ENCODE measurements at places on chromosomes 5 and 9.

DNA sequence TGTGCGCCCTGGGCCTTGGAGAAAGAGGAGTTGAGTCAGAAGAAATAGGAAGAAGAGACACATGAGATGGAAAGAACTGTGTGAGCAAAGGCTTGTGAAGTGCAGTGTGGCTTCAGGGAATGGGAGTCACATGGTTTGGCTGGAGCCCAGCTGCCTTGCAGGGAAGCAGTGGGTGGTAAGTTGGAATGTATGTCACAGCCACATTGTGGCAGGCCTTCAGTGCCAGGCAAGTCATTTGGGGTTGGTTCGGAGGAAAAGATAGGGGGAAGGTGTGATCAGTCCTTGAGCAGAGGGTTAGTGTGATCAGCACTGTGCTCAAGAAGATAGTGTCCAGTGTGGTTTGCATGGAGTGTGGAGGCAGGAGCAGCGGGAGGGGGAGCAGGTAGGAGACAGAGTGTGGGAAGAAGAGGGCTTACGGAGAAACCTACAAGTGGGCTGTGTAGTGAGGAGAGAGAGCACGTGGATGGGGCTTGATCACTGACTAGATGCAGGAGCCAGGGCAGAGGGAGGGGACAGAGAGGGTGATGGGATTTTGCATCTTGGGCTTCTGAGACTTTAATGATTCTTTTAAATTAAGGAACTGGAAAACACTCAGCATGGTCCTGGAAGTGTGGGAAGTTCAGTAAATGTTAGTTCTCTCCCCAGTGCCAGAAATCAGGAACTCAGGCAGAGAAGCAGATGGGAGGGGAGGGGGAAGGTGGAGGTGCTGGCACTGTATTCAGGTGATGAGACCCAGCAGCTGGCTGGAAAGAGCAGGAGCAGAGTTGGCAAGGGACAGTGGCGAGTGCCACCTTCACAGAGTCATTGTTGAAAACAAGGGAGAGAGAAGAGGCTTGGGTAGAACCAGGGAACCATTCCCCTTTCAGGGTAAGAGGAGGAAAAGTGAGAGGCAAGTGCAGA is 46.6 kb downstream of the ARHGAP26 start:
- peak; percentile 58 for DNase-seq

- no peak for DNase-seq
Observed at GRCh38 chr9:14057368-14058324, 256.3 kb downstream of the NFIB start.

DNA sequence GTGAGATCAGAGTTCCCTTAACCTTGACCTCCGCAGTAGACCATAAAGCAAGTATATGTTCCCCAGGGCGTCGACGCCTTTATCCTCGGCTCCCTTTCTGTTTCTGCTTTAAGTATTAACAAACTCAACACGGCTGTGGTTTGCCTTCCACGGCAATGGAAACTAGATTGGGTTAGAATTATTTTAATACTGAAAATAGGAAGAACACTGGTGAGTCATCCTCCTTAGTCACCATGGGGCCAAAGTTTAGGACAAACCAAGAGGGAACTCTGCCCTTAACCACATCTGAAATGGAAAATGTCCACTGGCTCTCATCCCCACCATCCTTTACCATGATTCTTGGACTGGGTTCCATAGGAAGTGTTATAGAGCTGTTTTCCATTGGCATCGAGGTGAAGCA is 386.1 kb downstream of the ACTL7B start:
- peak; percentile 68 for DNase-seq

DNA sequence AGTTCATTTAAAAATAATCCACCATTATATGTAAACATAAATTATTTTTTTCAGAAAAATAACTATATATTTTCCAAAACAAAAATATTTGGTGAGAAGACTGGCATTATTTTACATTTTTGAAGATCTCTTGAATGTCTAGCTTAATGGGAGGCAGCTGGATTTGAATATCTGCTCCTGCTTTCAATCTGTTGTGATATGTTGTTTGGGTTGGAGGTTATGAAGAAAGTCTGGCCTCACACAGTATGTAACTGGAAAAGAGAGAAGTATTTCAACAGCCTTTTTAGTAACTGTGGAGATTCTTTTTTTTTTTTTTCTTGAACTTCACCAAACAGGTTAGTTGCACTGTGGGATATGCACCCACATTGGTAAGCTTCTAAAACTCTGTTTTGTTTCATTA is 84.7 kb upstream of the SLIT3 start:
- no peak for DNase-seq

DNA sequence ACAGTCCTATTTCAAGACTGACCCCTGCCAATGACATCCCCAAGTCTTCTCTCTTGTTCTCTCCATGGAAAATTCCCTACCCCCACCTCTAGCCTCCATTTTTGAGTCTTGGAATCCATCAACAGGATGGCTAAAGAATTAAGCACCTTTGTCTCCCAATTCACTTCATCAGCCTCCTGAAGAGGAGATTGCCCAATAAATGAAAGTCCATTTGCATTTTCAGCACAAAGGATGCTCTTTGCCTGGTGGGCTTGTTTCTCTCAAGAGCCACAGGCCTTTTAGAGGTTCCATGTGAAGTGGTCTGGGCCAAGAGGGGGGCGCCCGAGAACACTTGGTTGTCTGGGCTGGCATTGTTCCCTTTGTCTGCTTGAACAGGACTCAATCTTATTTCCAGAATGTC is 12.6 kb downstream of the HSD17B3 start:
- no peak for DNase-seq

DNA sequence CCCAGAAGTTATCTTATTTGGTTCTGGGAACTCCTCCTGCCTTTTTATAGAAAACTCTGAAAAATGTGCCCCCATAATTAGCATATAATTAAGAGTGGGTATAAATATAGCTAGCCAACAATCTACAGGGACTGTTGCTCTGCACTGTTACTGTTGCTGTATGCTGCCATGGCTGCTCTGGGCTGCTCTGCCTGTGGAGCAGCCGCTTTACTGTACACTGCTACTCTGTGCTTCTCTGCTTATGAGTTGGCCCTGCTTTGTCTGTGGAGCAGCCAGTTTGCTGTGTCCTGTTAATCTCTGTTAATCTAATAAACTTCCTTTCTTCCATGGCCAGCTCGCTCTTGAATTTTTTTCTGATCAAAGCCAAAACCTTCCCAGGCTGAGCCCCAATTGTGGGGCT is 2244.0 kb upstream of the ACO1 start:
- DNase-seq = no peak

DNA sequence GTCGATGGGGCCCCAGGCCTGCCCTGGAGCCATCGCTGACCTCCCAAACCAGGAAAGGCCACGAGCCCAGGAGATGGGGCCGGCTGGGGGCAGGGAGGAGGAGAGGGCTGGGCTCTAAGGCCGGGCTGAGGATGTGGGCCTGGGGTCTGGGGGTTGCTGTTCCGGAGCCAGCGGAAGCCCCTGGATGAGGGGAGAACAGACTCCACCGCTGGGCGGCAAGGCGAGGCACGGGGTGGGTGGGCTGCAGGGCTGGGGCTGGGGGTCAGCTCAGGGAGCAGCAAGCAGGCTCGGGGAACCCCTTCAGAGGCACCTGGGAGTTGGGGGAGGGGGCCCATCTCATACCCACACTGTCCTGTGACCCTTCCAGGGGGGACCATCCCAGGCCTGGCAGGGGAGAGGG is 11.7 kb downstream of the LCN12 start:
- DNase-seq = no peak

- DNase-seq = no peak
Observed at GRCh38 chr5:127343313-127343712, 52.7 kb downstream of the MEGF10 start.

GRCh38 chr9:127293767-127294166 is 29.2 kb downstream of the GARNL3 start:
- DNase-seq = no peak

DNA sequence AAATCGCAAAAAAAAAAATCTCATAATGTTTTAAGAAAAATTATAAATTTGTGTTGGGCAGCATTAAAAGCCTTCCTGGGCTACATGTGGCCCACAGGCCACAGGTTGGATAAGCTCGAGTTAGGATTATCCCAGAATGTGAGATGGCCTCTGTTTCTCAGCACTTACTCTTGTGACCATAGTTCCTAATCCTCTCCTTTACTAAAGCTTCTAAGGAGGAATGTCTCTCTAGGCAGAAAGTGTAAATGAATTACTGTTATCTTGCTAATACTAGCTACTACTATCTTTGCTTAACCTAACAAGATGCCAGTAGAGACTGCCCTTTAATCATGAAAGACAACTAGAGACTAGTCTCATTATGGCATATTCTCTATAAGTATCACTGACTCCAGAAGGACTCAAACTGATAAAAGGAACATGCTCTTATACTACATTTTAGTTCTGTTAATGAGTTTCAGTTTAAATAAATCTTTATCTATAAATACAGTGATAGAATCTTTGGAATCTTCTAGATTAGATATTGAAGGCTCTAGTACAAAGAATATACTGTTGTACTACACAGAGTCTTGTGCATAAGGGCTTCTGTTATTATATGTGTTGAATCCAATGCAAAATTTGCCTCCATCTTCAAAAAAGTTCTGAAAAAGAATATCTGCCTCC is 13.8 kb downstream of the INVS start:
- no peak for DNase-seq

DNA sequence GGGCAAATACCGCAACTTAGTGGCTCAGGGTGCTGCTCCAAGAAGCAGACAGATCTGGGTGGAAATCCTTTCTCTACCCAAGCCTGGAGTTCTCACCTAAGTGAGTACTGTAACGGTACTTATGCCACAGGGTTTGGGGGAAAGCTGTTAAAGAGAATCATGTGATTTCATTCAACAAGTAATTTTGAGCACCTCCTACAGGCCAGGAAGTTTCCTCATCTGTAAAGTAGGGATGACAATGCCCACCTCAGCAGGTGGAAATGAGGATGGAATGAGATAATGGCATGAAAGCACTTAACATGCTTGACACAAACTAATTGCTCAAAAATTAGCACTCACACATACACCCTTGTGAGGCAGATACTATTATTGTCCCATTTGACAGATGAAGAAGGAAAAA is 114.1 kb downstream of the JAKMIP2 start:
- no peak for DNase-seq

GRCh38 chr9:36949466-36949865 is 84.6 kb downstream of the PAX5 start:
- no peak for DNase-seq

DNA sequence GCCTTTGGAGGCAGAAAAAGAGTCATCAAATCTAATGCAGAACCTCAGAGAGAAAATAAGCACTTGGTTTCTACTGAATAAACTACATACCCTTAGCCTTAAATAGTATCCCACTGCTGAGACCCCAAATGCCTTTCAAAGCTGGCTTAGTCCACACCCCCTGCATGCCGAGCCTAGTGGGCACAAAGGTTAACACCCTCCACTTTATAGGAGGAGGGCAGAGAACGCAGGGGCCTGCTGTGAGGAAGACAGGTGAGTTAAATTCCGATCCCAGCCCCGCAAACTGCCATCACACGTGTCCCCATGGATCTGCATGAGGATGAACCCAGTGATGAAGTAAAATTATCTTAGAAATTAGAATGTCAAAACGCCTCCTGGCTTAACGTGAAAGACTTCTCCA is 19.5 kb upstream of the HSD17B3 start:
- DNase-seq = no peak

DNA sequence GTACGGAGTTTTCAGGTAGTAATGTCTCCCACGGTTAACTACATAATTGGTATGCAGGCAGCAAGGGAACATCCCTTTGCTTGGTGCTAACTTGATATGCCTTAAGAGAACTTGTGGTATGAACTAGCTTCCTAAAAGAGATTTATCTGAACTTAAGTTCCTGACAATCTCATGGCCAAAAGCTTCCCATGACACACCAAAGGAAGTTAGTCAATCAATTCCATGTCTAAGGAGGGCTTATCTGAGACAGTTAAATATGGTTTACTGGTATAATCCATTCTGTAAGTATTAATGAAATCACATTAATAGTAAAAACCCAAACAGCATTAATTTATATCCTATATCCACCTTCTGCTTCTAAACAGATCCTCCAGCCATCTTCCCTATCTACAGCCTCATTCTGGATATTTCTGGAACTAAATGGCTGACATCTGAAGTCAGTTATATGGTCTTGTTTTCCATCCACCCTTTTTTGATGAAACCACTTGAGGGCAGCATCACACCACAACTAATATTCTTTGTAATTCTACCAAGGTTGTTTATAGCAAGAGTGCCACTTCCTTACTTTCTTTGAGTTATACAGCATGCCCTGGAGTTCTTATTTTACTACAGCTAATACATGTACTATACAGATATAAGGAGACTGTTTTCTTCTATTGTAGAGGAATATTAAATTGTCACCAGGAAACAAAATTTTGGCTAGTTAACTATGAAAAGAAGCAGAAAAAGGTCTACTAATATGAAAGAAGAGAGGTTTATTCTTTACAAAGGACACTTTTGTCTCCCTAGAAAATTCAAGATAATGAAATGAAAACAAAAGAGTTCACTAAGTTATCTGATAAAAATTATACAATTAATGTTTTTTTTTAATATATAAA is 34.7 kb downstream of the SHOC1 start:
- DNase-seq = no peak

GRCh38 chr5:146640285-146640896 is 124.4 kb upstream of the GPR151 start:
- no peak for DNase-seq

GRCh38 chr9:104143550-104143910 is 49.4 kb downstream of the SMC2 start:
- DNase-seq = no peak

DNA sequence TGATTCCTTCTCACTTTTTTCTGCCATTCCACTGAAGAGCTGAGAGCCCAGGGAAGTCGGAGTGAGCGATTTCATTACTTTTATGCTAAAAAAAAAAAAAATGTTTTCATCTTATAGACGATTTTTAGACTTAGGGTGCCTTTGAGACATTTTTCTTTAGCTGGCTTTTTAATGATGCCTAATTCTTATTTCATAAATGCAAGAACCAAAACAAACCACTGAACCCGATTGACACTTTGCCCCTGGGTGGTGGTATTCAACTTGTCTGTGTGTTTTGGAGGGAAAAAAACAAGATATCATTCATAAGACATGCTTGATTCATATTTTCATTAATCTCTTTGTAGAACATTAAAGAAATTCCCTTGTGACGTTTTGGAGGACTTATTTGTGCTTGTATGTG is 2.4 kb downstream of the TLE4 start:
- DNase-seq = no peak

DNA sequence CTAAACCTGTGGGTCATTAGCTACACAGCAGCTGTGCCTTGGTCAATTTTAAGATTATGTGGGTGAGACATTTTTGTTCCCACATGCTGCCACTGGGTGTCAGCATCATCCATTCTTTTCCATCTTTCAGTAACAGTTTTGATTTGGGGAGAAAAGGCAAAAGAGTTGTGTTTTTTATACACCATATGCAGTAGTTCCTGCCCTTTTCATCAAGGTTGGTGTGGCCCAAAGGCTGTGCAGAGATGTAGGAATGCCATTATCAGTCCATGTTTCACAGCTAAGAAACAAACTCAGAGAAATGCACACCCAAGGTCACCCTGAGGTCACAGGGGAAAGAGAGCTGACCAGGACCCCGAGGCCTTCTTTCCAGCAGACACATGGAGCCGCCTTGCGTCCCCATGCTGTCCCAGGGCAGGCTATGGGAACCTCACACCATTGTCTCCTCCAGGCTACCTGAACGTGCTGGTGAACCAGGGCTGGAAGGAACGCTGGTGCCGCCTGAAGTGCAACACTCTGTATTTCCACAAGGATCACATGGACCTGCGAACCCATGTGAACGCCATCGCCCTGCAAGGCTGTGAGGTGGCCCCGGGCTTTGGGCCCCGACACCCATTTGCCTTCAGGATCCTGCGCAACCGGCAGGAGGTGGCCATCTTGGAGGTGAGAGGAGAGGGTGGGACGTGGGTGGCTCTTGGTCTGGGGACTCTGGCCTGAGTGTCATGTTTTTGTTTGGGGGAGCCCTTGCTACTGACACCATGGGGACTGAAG is 27.8 kb upstream of the GRPEL2 start:
- no peak for DNase-seq
